ENCODE measurements at places on chromosomes 3 and 15.

GRCh38 chr3:45551214-45552010 is 43.1 kb upstream of the LIMD1 start:
- H3K27me3 ChIP-seq, result no peaks in the 10 kb centered on the region

GRCh38 chr3:39491733-39492350 is 24.4 kb downstream of the MOBP start:
- no peaks in the 10 kb centered on the region for H3K36me3 ChIP-seq
- H3K27me3 ChIP-seq, result no peaks in the 10 kb centered on the region
- DNase-seq, result no peak
- H3K27ac ChIP-seq, result no peak overlapping the region
- H3K4me3 ChIP-seq, result no peak overlapping the region
- H3K4me1 ChIP-seq, result no peaks in the 10 kb centered on the region

DNA sequence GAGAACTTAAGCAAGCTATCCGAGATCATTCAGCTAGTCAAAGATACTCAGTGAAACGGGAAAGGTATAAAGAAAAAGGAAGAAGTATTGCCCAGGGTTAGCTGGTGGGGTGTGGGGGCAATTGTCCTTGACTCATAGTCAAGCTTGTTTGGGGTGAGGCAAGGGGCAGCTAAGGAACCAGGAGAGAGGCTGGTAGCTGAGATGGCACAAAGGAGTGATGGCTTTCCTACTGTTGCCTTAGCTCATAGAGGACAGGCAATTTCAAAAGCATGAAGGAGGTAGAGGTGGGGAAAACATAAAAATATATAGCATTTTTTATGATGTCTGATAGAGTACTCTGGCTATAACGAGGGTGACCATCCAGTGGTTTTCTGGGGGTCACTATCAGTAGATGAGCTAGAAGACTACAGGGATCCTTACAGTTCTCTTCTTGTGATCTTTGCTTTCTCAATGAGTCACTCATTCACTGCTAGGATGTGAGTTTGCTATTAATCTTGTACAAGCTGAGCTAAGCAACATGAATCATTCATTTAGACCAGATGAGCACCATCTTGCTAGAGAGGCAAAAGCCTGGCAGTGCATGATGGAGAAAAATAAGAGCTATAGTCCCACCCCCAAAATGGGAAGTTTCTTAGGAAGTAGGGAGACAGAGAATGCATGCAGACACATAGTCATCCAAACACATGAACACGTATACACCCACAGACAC is 207.1 kb upstream of the PFN2 start:
- no peak overlapping the region for H3K27ac ChIP-seq
- H3K4me1 ChIP-seq, result peaks cover 2% of the 10 kb centered on the region
- H3K27me3 ChIP-seq, result no peaks in the 10 kb centered on the region
- no peaks in the 10 kb centered on the region for H3K36me3 ChIP-seq

DNA sequence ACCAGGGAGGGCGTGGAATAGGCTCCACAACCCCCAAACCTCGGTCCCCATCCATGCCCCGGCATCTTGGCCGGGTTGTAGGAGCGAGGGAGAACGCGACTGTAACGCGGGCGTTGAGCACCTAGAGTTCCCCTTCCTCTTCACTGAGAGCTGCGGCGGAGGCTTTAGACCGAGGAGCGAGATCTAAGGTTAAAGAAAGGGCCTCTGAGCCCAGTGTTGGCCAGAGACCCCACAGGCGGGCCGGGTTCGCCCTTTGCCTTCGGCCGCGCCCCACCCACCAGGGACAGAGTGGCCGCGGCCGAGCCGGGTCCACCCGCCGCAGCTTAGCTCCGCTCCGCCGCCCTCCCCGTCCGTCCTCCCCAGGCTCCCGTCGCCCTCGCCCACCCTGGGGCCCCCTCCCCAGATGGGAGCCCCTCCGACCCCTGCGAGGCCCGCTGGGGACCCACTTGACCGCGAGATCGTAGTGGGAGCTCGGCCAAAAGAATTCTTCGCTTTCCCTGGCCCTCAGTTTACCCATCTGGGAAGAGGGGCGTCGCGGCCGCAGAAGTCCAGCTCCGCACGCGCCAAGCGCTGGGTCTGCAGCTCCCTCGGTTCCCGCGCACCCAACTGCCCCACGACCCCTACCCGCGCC is 425 bp downstream of the ANPEP start:
- H3K27ac ChIP-seq, result 0 out of 2 replicates have a peak overlapping the region, but pooled peaks have one; percentile 6
- H3K4me3 ChIP-seq, result peak overlapping the region; percentile 58
- H3K4me1 ChIP-seq, result peaks cover 17% of the 10 kb centered on the region
- no peaks in the 10 kb centered on the region for H3K36me3 ChIP-seq
- no peak for DNase-seq
- H3K27me3 ChIP-seq, result no peaks in the 10 kb centered on the region

GRCh38 chr3:128679338-128679737 is 28.7 kb upstream of the RPN1 start:
- H3K4me3 ChIP-seq, result no peak overlapping the region
- no peaks in the 10 kb centered on the region for H3K27me3 ChIP-seq
- no peaks in the 10 kb centered on the region for H3K36me3 ChIP-seq

DNA sequence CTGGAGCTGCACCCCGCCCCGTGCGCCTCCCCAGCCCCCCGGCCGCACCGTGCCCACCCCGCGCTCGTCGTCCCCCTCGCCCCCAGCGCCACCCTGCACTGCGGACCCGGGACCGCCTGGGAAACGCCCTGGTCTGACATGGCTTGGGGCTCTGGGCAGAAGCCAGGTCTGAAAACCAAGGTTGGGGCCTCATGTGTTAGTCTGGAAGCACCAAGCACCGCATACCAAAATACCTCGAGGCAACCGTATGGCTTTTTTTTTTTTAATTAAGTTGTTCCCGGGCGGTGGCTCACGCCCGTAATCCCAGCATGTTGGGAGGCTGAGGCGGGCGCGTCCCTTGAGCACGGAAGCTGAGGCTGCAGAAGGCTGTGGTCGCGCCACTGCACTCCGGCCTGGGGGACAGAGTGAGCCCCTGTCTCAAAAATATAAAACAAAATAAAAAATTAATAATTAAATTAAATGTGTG is 91.5 kb upstream of the CHD2 start:
- no peaks in the 10 kb centered on the region for H3K27me3 ChIP-seq
- peak overlapping the region; percentile 83 for H3K27ac ChIP-seq
- no peaks in the 10 kb centered on the region for H3K36me3 ChIP-seq
- peak; percentile 43 for DNase-seq

DNA sequence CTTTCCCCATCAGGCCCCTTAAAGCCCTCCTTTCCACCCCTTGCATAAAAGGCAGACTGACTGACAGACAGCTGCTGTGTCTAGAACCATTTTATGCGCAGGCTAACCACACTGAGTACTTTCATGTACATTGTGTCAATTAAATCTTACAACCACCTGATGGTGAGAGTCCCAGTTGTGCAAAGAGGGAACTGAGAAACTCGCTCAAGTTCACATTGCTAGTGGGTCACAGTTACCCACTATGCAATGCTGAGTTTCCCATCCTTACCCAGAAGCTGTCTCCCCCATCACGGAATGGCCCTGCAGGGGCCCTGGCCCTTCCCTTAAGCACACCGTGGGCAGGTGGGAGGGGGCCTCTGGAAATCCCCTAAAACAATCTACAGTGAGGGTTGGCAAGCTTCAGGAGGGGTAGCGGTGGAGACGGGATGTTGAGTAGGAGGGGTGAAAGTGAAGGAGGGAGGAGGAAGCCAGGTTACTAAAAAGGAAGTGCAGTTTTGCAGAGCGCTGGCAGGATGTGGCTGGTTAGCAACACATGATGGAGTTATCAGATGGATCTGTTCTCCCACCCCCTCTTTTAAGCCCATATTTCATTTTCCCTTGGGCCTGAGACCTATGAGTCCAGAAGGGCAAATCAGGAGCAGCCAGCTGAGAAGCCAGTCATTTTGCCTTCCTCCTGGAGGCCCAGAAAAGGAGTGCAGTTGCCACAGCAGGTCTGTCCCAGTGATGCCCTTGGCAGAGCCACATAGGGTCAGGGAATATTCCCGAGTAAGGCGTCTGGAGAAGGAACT is 30.0 kb downstream of the STARD5 start:
- DNase-seq, result no peak
- no peaks in the 10 kb centered on the region for H3K4me1 ChIP-seq
- H3K36me3 ChIP-seq, result peaks cover 13% of the 10 kb centered on the region

DNA sequence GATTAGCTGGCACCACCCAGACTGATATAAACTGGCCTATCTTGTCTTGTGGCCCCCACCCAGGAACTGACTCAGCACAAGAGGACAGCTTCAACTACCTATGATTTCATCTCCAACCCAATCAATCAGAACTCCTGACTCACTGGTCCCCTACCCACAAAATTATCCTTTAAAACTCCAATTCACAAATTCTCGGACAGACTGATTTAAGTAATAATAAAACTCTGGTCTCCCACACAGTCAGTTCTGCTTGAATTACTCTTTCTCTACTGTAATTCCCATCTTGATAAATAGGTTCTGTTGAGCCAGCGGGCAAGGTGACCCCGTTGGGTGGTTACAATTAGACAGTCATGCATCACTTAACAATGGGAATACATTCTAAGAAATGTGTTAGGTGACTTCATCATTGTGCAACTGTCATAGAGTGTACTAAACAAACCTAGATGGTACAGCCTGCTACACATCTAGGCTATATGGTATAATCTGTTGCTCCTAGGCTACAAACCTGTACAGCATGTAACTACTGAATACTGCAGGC is 48.1 kb upstream of the MAP4 start:
- peak; percentile 27 for DNase-seq
- H3K4me1 ChIP-seq, result peaks cover 12% of the 10 kb centered on the region
- no peak overlapping the region for H3K4me3 ChIP-seq
- no peak overlapping the region for H3K27ac ChIP-seq
- H3K27me3 ChIP-seq, result no peaks in the 10 kb centered on the region

DNA sequence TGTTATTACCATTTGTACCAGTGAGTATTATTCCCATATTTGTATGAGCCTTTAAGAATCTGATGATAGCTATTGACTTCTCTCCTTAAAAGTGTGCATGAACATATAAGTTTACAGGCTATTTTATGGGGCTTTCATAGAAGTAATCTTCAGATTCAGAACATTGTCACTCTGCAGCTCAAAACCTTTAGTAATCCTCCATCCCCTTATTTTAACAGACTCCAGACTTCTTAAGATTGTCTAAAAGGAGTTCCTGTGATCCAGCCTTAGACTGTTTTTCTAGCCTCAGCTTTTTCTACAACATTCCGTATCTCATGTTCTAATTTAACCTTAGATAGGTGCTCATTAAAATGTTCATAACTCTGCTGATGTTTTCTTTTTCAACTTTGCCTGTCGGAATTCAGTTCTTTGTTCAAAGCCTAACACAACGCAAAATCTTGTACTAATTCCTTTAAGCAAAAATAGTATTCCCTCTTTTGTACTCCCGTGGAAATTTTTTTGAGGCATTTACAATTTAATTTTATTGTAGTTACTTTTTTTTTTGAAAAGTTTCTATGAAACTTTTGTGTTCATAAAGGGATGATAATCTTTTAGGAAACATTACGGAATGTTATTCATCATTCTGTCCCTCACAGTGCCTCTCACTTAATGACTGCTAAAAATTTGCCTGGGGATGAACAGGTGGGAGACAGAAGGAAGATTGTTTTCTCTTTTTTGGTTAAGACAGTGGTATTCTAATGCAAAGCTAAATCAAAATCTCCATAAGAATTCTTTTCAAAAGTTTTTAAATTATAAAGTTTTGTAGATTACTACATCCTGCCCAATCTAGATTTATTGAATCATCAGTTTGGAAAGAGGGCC is 38.7 kb upstream of the UTS2B start:
- no peak overlapping the region for H3K4me3 ChIP-seq
- peaks cover 11% of the 10 kb centered on the region for H3K36me3 ChIP-seq
- peaks cover 4% of the 10 kb centered on the region for H3K4me1 ChIP-seq

DNA sequence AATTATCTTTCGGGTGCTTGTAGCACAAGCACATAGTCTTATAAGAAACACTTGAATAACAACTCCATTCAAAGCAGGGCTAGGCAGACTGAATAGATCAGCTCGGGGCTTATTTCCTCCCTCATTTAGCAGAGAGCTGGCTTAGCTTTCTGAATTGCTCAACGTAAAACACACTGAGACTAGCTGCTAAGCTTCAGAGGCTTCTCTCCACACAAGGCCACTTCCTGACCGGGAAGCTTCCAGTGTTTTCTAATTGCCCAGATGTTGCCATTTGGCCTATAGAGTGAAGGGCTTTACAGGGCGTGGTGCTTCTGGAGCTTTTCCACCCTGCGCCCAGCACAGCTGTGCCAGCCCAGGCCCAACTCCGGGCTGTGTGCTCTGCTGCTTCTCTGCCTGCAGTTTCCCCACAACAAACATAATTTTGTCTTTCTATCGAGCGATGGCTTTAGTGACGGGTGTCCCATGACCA is 16.6 kb downstream of the FAM240A start:
- no peak overlapping the region for H3K4me3 ChIP-seq
- H3K4me1 ChIP-seq, result peaks cover 24% of the 10 kb centered on the region
- no peaks in the 10 kb centered on the region for H3K36me3 ChIP-seq
- peak overlapping the region; percentile 14 for H3K27ac ChIP-seq
- no peak for DNase-seq

- DNase-seq, result no peak
- H3K27ac ChIP-seq, result no peak overlapping the region
- no peaks in the 10 kb centered on the region for H3K4me1 ChIP-seq
These were observed 5.8 kb upstream of the CCR3 start for GRCh38 chr3:46236294-46237054.

- DNase-seq, result no peak
- no peak overlapping the region for H3K27ac ChIP-seq
- no peaks in the 10 kb centered on the region for H3K4me1 ChIP-seq
- H3K27me3 ChIP-seq, result no peaks in the 10 kb centered on the region
- H3K36me3 ChIP-seq, result no peaks in the 10 kb centered on the region
- no peak overlapping the region for H3K4me3 ChIP-seq
These were observed 256.3 kb upstream of the EOMES start for GRCh38 chr3:27978440-27978839.

Measured in IMR-90 (cell line).